ENCODE measurements at places on chromosomes 3 and 15.

DNA sequence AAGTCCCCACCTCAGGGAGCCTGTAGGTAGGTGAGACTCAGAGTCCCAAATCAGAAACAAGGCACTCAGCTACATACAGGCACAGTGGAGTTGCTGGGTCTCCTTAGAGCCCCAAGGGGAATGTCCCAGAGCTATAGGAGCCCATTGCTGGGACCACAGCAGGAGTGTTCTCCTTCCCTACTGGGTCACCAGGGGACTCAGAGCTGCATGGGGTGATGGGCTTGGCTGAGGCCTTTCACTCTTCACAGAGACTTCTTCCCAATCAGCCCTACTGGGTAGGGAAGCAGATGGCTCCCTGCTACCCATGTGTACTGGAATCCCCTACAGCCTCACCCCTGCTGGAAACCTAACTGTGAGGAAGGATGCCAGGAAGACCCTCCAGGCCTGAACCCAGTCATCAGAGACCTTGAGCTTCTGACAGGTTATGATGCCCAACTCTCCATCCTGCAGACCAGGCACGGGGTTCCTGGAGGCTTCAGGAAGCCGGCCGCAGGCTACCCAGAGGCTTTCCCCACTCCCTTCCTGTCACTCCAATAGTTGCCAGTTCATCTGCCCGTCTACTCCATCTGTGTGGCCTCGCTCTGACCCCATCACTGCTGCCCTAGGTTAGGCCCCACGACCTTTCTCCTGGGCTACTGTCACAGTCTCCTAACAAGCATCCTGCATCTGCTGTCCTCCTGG, 24.0 kb downstream of the RASGRF1 start:
- DNase-seq: no peak

- DNase-seq: no peak
Measured at GRCh38 chr3:98763076-98763475, at the start of gene ST3GAL6. TSS of gene ST3GAL6 (plus strand) at chr3:98763340. CDS start at chr3:98768441, 5,101 bp downstream.

GRCh38 chr3:61983479-61983878, 389.9 kb downstream of the FEZF2 start:
- DNase-seq: no peak

GRCh38 chr3:8888301-8888915, 74.9 kb downstream of the RAD18 start:
- DNase-seq: no peak

DNA sequence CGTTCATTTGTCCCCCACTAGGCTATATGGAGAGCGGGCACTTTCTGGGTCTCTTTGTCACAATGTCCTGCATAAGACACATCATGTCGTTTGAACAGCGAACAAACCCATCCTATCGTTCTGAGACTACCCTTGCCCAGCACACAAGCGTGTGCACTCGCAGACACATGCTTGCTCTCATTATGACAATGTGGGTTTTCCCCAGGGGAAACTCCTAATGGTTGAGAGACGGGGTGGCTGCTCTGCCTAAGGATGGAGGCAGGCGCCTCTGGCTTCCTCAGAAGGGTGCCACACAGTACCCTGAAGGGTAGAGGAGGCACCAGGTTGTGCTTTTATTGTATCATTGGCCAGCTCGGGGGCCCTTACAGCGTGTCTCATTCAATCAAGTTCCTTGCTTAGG, 51.0 kb upstream of the MYZAP start:
- no peak for DNase-seq

GRCh38 chr15:89662893-89663626, 7.8 kb upstream of the KIF7 start:
- DNase-seq: no peak

DNA sequence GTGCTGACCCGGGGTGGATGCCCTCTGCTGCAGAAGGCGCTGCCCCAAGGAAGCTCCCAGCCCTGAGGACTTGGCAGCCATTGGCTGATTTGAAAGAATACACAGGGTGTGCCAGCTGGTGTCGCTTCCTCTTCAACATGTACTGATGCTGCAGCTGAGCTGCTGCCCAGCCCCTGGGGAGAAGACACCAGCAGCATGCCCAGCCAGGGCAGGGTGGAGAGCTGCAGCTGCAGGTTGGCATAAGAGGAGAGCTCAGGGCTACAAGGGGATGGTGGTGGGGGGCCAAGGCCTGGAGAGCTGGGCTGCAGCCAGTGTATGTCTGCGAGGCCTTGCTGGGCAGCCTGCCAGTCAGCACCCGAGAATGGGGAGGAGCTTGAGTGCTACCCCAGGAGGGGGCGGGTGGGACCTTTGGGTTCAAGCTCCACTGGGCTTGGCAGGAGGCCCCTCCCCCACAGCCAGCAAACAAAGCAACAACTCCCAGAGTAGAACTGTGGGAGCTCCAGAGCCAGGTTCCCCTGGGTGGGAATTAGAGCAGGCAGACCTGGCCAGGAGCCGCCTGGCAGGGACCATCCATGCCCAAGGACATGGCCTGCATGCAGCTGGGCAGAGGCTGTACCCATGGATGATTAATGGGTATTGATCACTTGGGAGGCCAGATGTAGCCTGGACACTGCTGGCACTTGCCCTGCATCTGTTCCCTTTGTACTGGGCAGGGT, 9.2 kb upstream of the SEMA4B start:
- DNase-seq: no peak

GRCh38 chr15:68314563-68314962, 37.0 kb downstream of the FEM1B start:
- no peak for DNase-seq

GRCh38 chr3:139122221-139122581, 77.5 kb upstream of the PRR23C start:
- DNase-seq: no peak

DNA sequence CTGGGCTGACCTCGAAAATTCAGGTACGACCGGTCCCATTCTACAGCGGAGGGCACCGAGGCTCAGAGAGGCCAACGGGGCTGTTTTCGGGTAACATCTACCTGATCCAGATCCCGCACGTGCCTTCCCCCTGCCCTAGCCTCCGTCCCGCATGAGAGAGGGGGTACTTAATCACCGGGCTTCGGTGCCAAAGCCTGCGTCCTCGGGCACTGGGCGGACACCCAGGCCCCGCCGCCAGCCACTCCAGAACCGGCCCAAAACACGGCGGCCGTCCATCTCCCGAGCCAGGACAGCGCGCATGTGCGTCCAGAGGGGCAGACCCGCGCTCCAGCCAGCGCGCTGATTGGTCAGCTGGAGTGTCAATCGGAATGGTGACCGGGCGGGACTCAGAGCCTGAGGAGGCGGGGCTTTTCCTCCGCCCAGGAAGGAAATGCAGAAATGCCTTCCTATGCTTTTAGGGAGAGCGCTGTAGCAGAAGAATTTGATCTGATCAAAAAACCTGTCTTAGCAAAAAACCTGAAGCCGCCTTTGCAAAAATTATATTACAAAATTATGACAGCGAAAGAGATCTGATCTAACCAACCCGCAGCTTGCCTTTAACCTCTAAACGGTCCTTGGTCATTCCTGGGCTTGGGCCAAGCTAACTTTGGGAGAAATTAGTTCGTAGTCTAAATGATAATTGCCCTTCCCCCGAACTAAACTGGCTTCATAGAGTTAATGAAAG, at the start of gene RPUSD3:
TSS of gene RPUSD3 (minus strand) at position 294 of the 724 bp plus-strand sequence. CDS start at position 276, 18 bp downstream.
- DNase-seq: peak; percentile 94

DNA sequence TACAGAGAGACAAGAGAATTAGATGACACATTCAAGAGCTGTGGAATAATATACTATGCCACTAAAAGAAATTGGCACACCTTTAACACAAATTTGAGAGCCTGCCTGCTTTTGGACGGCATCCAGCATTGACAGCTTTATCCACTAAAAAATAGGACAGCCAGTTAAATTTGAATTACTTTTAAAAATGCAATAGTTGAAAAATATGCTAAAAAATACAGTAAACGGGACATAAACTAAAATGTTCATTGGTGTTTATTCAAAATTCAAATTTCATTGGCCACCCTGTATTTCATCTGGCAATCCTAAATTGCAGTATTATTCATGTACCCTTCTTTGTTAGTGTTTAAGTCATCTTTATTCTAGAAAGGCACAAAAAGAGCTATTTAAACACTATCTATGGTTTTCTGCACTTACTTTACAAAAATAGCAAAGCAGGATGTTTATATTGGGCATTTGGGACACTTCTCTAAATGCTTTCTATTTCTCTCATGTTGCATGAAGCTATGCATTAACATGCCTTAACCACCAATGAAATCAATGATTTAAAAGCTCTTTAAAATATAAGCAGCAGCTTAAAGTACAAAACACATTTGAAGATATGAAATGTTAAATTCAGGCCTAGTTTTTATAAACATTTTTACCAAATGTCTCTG, 160.1 kb downstream of the NEK10 start:
- no peak for DNase-seq

- no peak for DNase-seq
Measured at GRCh38 chr3:15795651-15796308, 2.0 kb downstream of the ANKRD28 start.

GRCh38 chr15:66186049-66186825, 67.3 kb downstream of the MEGF11 start:
- DNase-seq: no peak

Measured in stimulated activated CD8-positive, alpha-beta memory T cell treated with anti-CD3 and anti-CD28 coated beads, Interleukin-7, amount 100 ng/mL, for 24 hours (primary cell).